ENCODE measurements at places on chromosomes 6 and 20. TPM values are rescaled to one million over a fixed set of nuclear protein-coding genes. Genes with fewer than 3 reads are reported as not detected.

- peak; percentile 18 for DNase-seq
- no peak overlapping the region for H3K27ac ChIP-seq
- peaks cover 20% of the 10 kb centered on the region for H3K4me1 ChIP-seq
- H3K4me3 ChIP-seq = peak overlapping the region; percentile 30
Observed at GRCh38 chr6:30006170-30007131, 54.6 kb upstream of the POLR1H start.

The FUT9 gene
- not detected for total RNA-seq

GRCh38 chr6:34556031-34556471 lies at the start of gene SPDEF:
Gene SPDEF (minus strand): TSS chr6:34556329. CDS start chr6:34544455, 11,874 bp downstream.
- H3K27ac ChIP-seq = no peak within 1 kb of the TSS
- no peak for DNase-seq
- H3K27me3 ChIP-seq = no peaks in the 10 kb centered on the region
- peaks cover 4% of the 10 kb centered on the region for H3K4me1 ChIP-seq
- H3K4me3 ChIP-seq = no peak within 1 kb of the TSS
- H3K36me3 ChIP-seq = no peaks in the 10 kb centered on the region

DNA sequence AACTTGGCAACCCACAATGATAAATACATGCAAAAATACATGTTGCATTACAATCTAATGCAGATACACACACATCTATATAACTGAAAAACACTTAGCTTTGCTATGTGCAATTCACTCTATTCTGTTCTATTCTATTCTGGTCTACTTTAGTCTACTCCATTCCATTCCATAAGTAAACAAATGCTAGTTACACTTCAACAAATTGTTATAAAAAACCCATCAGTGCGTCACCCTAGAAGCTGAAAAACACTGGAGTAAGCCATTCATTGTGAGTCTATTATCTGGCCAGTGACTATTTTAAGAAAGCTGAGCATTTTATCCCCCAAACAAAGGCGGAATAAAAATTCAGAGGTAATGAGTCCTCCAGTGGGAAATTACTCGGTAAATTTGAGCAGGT lies 315.7 kb upstream of the EPHA7 start:
- no peaks in the 10 kb centered on the region for H3K4me1 ChIP-seq
- H3K36me3 ChIP-seq = no peaks in the 10 kb centered on the region
- H3K4me3 ChIP-seq = no peak overlapping the region
- no peak for DNase-seq
- no peaks in the 10 kb centered on the region for H3K27me3 ChIP-seq
- no peak overlapping the region for H3K27ac ChIP-seq

- DNase-seq = no peak
- H3K4me1 ChIP-seq = peaks cover 4% of the 10 kb centered on the region
- H3K36me3 ChIP-seq = no peaks in the 10 kb centered on the region
- H3K27me3 ChIP-seq = no peaks in the 10 kb centered on the region
- H3K27ac ChIP-seq = no peak overlapping the region
Observed at GRCh38 chr20:31849306-31849930, 4.0 kb upstream of the FOXS1 start.

- H3K27me3 ChIP-seq = no peaks in the 10 kb centered on the region
- no peaks in the 10 kb centered on the region for H3K36me3 ChIP-seq
- H3K27ac ChIP-seq = no peak overlapping the region
- H3K4me1 ChIP-seq = no peaks in the 10 kb centered on the region
- no peak for DNase-seq
Observed at GRCh38 chr6:23600118-23600517, 525.9 kb upstream of the NRSN1 start.

The ANGPT4 gene
- total RNA-seq = not detected

The KCTD20 gene
- 37.7 TPM for total RNA-seq

DNA sequence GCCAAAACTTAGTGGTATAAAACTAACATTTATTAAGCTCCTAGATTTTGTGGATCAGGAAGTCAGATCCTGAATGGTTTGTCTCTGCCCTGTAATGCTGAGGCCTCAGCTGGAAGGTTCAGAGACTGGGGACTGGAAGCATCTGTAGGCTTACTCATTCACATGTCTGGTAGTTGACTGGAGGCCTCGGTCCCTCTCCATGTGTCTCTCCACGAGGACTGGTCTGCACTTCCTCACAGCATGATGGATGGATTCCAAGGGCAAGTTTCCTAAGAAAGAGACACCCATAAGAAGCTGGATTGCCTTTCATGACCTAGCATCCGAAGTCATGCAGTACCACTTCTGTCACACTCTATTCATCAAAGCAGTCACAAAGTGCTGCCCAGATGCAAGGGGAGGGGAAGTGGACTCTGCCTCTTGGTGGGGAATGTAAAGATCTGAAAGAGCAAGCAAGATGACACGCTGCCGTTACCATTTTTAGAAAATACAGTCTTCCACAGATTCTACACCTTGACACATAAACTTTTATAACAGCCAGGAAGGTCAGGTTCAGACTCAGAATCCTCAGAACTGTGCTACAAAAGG lies 17.2 kb upstream of the MDGA1 start:
- H3K4me1 ChIP-seq = no peaks in the 10 kb centered on the region
- H3K27me3 ChIP-seq = no peaks in the 10 kb centered on the region
- H3K4me3 ChIP-seq = no peak overlapping the region
- DNase-seq = no peak
- no peaks in the 10 kb centered on the region for H3K36me3 ChIP-seq

DNA sequence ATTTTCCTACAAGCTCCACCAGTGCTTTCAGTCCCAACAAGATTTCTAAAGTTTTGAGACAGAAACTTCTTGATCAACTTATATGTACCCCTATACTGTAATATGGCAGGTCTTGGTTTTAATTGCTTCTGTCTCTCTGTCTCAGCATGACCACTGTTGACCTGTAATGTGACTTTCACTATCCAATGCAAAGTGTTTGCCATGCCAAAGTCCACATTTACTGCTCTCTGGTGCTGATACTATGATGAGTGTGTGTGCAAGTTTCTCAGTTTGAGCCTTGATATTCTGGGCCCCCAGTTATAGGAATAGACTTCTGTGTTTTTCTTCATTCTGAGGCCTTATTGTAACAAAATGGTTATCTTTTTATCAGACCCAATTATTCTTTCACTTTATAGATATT lies 45.8 kb downstream of the OR2J2 start:
- no peak overlapping the region for H3K4me3 ChIP-seq
- no peaks in the 10 kb centered on the region for H3K4me1 ChIP-seq
- no peak for DNase-seq
- no peaks in the 10 kb centered on the region for H3K27me3 ChIP-seq

DNA sequence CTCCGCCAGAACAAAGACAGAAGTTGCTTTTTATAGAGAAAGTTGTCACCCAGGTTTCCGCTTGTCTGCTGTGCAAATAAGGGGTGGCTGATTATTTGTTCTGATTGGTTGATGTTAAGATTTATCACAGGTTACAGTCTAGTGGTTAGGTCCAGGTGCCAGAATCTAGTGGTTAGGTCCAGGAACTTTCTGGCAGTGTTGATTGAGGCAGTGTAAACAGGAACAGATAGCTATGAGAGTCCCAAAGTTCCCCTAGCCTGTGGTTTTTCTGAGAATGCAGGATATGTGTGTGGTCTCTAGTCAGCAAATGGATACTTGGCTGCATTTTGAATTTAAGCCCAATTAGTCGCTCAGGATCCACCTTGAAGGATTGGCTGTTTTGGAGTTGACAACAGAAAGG lies 148.0 kb downstream of the TMEM200A start:
- DNase-seq = peak; percentile 83
- H3K36me3 ChIP-seq = no peaks in the 10 kb centered on the region
- H3K27me3 ChIP-seq = no peaks in the 10 kb centered on the region
- H3K4me1 ChIP-seq = peaks cover 3% of the 10 kb centered on the region
- no peak overlapping the region for H3K4me3 ChIP-seq

- peaks cover 25% of the 10 kb centered on the region for H3K4me1 ChIP-seq
- H3K27ac ChIP-seq = no peak overlapping the region
- DNase-seq = no peak
- H3K27me3 ChIP-seq = no peaks in the 10 kb centered on the region
- H3K4me3 ChIP-seq = peak overlapping the region; percentile 87
- no peaks in the 10 kb centered on the region for H3K36me3 ChIP-seq
Observed at GRCh38 chr6:170305805-170306323, 694 bp upstream of the FAM120B start.

GRCh38 chr20:54645445-54646155 lies 170.2 kb downstream of the DOK5 start:
- H3K27ac ChIP-seq = no peak overlapping the region
- no peak for DNase-seq
- no peaks in the 10 kb centered on the region for H3K4me1 ChIP-seq
- no peaks in the 10 kb centered on the region for H3K36me3 ChIP-seq
- H3K4me3 ChIP-seq = no peak overlapping the region

- no peaks in the 10 kb centered on the region for H3K36me3 ChIP-seq
- no peak for DNase-seq
- no peak overlapping the region for H3K4me3 ChIP-seq
- no peaks in the 10 kb centered on the region for H3K4me1 ChIP-seq
Observed at GRCh38 chr6:152816055-152816454, 65.5 kb downstream of the VIP start.

- H3K4me1 ChIP-seq = no peaks in the 10 kb centered on the region
- no peaks in the 10 kb centered on the region for H3K27me3 ChIP-seq
- no peak overlapping the region for H3K27ac ChIP-seq
- H3K36me3 ChIP-seq = peaks cover 6% of the 10 kb centered on the region
- H3K4me3 ChIP-seq = no peak overlapping the region
- DNase-seq = no peak
Observed at GRCh38 chr20:21202259-21202658, 76.4 kb downstream of the KIZ start.

The PRKN gene
- total RNA-seq = 1.9 TPM

The IRAK1BP1 gene
- 1.5 TPM for total RNA-seq

GRCh38 chr20:540391-541201 lies 3.0 kb downstream of the CSNK2A1 start:
- H3K27ac ChIP-seq = no peak overlapping the region
- peaks cover 19% of the 10 kb centered on the region for H3K4me1 ChIP-seq
- no peak overlapping the region for H3K4me3 ChIP-seq

- peaks cover 45% of the 10 kb centered on the region for H3K4me1 ChIP-seq
- no peak overlapping the region for H3K27ac ChIP-seq
- H3K36me3 ChIP-seq = no peaks in the 10 kb centered on the region
- H3K27me3 ChIP-seq = no peaks in the 10 kb centered on the region
Observed at GRCh38 chr6:108801366-108801765, 46.9 kb upstream of the ARMC2 start.

DNA sequence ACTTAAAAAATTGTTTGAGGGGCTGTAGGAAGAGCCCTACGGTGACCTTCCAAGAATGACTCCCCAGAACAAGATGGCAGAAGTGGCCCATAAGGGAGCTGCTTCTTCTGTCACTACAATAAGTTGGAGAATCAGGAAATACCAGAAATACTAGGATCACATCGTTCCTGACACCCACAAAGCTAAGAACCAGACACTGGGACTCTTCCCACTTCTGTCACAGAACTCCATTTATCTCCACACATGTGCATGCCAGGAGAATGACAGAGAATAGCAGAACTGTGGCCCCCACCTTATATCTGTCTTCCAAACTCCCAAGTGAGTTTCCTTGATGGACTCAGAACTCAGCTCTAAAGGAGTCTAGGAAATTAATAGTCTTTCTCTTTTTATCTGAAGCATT lies 54.6 kb upstream of the UBR2 start:
- no peak overlapping the region for H3K27ac ChIP-seq
- no peak for DNase-seq
- no peak overlapping the region for H3K4me3 ChIP-seq
- no peaks in the 10 kb centered on the region for H3K4me1 ChIP-seq
- no peaks in the 10 kb centered on the region for H3K27me3 ChIP-seq

DNA sequence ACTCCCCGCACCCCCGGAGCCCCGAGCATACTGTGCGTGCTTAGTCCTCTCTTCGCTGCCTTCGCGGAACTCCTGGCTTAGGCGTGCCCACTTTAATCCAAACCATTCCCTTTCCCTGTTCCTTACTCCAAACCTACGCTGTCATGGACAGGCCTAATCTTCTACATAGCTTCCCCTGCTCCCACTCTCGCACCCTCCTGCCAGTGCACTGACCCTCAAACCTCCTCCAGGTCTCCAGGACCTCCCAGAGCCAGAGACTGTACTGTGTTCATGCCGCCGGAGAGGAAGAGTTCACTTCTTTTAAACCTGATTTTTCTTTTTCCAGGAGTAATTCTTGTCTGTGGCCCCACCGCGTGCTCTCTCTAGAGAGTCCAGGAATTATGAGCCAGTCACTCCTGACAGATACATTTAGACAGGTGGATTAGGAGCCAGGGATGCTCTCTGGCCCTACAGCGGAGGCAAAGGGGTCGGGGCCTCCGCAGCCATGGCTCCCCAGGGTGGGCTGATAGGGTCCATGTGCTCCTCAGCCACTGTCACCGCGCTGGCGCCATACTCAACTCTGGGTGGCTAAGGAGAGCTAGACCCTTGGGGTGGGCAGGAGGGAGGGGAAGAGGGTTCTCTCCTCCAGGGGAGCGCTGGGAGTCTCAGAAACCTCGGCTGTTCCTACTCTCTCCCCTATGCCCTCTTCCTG lies 1.6 kb upstream of the PAX1 start:
- peaks cover 24% of the 10 kb centered on the region for H3K27me3 ChIP-seq
- H3K4me1 ChIP-seq = no peaks in the 10 kb centered on the region
- no peaks in the 10 kb centered on the region for H3K36me3 ChIP-seq
- H3K4me3 ChIP-seq = no peak overlapping the region
- no peak overlapping the region for H3K27ac ChIP-seq

Data from natural killer cell (primary cell).